Psoas muscle (tissue), 8 donors: ENCODE measurements at places on chromosomes 2 and 18. TPM values are rescaled to one million over a fixed set of nuclear protein-coding genes. Genes with fewer than 3 reads are reported as not detected.
A peak's percentile ranks its signal among the peaks of the same experiment; 100 is the strongest.

Gene CENPA
- not detected for polyA plus RNA-seq

Gene SLC23A3
- 0.25 TPM for polyA plus RNA-seq

Gene MATN3
- 0.20 TPM for polyA plus RNA-seq

Gene OTOS
- 0.20 TPM for polyA plus RNA-seq

Gene AMER3
- not detected for polyA plus RNA-seq

Gene GKN1
- 0.23 TPM for polyA plus RNA-seq

Gene CTLA4
- polyA plus RNA-seq, result not detected

Gene PLGLB1
- 0.35 TPM for polyA plus RNA-seq

Gene MAP4K3
- polyA plus RNA-seq, result 8.4 TPM

Gene TTR
- 0.21 TPM for polyA plus RNA-seq

Gene UGT1A6
- not detected for polyA plus RNA-seq

DNA sequence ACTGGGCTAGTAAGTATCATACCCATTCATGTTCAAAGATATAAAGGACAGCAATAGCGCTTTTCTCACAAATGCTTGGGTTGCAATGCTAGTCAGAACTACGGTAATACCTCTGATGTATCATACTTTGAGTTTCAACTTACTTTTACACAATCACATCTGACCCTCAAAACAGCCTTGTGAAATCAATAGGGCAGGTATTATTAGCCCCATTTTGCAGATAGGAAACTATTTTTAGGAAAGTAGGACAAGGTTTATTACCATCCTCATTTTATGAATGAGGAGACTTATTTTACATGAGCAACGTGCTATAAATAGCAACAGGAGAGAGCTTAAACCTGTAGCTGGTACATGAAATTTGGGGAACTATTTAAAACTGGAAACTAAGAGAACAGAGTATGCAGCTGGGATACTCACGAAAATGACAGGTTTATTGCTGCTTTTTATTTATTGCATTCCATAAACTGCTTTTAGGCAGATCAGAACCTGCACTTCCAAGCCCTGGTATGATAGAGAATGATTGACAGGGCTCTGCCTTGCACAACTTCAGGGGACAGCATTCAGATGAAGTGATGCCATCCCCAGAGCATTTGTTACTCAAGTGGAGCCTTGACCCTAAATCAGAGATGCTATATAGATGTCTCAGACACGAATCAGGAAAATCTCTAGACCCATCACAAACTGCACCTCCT, 42.4 kb upstream of the PPM1B start:
- peak; percentile 21 for DNase-seq

DNA sequence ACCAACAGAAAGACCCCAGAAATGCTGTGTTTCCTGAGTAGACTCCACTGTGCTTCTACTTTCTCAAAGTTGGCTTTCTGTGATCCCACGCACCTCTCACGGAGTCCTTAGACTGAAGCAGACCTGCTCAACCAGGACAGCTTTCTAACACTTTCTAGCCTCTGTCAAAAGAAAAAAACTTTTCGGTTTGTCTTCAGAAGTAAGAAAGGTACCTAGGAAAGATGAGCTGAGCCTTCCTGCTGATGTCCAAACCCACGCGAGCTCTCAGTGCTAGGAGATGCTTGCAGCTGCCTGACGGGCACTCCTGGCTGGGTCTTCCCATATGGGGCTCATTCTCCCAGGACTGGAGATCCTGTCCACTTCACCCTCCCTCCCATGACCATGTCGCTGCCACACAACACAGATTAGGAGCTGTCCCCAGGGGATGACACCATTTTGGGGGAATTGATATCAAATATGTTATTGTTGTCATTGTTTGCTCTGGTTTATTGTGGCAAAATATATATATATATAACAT, 49.2 kb upstream of the DAPL1 start:
- no peak for DNase-seq

DNA sequence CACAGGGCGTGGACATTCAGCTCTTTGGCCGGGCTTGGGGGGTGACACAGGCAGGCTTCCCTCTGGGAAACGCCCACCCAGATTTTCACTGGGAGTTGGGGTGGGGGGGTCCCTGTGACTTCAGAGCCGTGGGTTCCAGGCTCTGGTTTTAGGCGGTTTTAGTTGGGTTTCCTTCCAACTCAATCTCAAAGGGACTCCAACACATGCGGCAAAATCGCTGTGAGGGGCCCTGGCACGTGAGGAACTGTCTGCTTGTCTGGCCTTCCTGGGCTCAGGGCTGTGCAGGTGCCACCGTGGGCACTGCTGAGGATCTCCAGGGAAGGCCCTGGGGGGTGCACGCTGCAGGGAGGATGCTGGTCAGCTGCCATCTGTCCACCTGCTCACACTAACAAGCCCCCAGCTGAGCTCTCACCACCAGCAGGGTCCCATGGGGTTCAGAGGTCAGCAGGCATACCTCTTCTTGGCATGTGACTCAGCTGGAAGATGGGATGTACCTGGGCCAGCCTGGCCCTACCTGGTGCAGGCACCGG, 11.7 kb downstream of the HS6ST1 start:
- DNase-seq, result peak; percentile 35

GRCh38 chr2:216018709-216019108, 5.4 kb upstream of the MREG start:
- DNase-seq, result no peak

DNA sequence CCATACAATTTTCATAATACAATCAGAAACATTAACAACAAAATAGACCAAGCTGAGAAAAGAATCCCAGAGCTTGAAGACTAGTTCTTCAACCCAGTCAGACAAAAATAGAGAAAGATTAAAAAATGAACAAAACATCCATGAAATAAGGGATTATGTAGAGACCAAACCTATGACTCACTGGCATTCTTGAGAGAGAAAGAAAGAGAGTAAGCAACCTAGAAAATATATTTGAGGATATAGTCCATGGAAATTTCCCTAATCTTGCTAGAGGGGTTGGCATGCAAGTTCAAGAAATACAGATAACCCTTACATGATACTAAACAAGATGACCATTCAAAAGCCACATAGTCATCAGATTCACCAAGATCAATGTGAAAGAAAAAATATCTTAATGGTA, 281.7 kb downstream of the CCDC85A start:
- no peak for DNase-seq

GRCh38 chr18:31438402-31438801, 9.1 kb upstream of the DSG3 start:
- DNase-seq, result no peak

- DNase-seq, result no peak
These were observed 19.7 kb upstream of the TLK1 start for GRCh38 chr2:171180229-171180930.

DNA sequence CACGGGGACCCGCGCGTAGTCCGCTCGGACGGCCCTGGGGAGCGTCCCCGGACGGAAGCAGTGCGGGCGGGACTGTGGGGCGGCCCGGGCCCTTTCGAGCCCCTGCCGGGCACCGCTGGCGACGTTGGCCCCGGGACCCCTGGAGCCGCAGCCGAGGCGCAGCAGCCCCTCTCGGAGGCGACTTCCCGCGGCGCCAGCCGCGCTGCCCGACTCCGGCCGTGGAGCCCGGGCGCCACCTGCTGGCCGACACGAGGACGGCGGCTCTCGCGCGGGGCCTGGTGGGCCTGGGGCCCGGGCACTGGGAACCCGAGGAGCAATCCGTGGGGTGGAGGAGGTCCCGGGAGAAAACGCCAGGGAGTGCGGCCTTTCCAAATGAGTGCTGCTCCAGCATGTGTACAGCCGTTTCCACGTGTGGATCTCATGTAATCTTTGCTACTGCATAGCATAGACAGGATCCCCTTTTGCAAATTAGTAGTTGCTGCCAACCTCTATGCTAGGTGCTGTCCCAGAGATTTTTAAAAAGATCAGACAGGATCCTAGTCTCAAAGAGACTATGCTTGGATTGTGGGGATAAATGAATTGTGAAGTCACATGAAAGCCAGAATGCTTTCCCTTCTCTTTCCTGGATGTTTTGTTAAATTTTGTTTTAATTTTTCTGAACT, 4.0 kb downstream of the ID2 start:
- DNase-seq, result peak; percentile 74

- DNase-seq, result no peak
These were observed 5.5 kb downstream of the ASAP2 start for GRCh38 chr2:9212010-9212635.

- DNase-seq, result no peak
These were observed 109.9 kb downstream of the MSTN start for GRCh38 chr2:189952536-189953109.

DNA sequence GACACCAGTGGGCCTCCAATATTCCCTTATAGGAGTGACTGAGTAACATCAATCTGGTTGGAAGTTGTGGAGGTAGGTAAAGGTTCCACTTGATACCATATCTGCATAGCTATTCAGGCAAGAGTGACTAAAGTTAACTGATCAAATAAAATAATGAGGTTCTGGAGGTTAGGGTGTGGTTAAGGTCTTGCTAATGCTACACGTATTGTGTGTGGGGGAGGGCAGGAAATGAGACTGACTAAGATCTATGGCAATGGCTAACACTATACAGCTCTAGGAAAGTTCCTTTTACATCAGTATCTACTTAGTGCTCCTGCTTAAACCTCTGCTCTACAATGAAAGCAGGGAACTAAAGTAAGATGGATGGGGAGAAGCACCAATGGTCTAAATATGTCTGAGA, 149.1 kb upstream of the MGAT5 start:
- no peak for DNase-seq

DNA sequence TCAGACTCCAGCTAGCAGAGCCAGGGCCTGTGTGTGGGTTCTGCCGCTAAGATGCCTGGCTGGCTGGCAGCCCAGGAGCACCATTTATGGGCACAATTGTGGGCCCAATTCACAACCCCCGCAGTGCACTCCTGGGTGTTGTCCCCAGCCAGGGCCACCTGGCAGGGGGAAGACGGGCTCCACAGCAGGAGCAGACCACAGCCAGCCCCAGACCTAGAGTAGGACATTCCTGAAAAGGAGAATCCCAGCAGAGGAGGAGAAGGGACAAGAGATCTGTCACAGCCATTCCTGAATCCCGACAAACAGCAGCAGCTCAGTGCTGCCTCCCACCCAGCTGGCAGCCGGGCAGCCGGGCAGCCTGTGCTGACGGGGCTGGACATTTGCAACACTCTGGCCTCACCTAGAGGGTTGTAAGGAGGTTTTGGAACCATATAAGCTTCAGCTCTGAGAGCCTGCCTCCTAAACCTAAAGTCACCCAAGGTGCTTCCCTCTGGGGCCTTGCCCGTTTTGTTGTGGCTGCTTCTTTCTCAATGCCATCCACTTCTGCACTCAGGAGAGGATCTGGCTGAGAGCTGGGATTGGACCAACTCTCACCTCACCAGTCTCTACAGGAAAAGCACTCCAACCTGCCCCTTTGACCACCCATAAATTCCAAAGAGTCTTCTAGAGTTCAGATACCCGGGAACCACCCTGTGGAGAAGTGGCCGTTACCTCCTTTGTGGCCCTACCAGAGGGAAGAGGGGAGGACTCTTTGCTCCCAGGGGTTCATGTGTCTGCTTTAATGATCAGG, 4.1 kb upstream of the TMEM177 start:
- DNase-seq, result no peak

DNA sequence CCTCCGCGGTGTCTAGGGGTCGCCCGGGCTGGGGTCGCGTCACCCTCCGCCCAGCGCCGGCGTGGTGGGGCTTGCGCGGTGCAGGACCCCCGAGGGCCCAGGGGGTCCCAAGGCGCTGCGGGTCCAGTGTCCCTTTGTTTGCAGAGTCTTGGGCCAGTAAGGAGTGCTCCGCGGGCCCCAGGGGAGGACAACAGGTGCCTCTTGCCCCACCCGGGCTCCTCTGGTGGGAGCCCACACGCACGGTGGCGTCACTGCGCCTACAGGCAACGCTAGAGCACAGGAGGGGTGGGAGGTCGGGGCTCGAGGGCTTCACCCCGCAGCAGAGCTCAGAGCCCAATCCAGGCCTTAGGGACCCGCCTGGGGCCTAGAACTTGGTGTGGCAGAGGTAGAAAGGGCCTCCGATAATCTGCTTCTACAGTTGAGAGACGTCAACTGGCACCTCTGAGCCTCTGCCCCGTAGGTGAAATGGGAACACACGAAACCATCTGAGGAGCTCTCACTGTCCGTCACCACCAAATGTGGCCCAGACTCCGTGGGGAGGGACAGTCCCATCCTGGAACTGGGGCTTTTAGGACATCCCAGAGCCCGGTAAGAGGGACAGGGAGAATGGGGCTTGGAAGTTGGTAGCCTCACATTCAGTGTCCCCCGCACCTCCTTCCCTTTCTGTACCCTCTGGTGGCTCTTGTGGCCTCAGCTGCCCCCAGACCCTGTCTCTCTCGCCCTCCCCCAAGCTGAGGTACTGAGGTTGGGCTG, 1.4 kb downstream of the ARID5A start:
- peak; percentile 64 for DNase-seq

DNA sequence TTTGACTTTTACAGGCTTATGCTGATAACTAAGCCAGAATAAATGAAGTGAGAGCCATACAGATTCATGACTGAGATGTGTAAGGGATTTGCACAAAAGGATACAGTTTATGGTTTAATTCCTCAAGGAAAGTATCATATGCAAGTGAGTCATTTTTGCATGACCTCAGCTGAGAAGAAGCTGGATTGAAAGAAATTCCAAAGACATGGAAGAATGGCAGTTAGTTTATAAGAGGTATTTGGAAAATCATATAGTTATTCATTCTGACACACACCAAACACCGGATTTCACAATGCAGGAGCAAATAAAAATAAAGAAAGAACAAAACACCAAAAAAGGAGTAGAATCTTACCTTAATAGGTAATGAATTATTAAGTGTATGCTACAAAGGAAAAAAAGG, 83.2 kb upstream of the RND3 start:
- no peak for DNase-seq

GRCh38 chr18:29181151-29181901, 1004.4 kb upstream of the CDH2 start:
- no peak for DNase-seq
